ENCODE measurements at places on chromosomes 1 and 21.

DNA sequence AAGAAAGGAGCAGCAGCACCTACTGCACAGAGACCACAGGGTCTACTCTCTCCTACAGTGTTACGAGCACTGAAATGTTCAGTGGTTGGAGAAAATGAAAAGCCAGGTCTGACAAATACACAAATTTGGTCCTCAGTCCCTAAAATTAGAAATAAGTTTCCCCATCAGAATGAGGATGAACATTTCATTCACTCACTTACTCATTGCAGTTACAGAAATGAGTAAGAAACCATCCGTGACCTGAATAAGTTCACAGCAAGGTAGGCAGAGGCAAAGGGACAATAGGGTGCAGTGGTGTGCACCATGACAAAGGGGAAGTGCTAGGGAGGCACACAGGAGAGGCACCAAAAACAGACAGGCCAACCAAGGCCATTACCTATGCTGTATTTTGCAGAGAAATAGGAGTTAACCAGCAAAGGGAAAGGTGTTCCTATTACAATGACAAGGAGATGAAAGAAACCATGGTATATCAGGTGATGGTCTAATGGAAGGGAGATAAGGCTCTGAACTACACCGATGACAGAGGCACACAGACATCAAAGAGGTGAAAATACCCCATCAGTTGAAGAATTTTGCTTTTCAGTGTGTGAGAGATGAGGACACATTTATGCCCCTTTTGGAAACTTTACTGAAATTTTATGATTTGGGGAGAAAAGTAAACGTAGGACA lies 29.4 kb downstream of the VAV3 start:
- DNase-seq = no peak

GRCh38 chr1:32870615-32871363 lies at the start of gene FNDC5:
Gene FNDC5, minus strand, starts transcription at chr1:32870912.
- no peak for DNase-seq

- no peak for DNase-seq
Measured at GRCh38 chr1:235746245-235746644, 96.7 kb upstream of the GNG4 start.

DNA sequence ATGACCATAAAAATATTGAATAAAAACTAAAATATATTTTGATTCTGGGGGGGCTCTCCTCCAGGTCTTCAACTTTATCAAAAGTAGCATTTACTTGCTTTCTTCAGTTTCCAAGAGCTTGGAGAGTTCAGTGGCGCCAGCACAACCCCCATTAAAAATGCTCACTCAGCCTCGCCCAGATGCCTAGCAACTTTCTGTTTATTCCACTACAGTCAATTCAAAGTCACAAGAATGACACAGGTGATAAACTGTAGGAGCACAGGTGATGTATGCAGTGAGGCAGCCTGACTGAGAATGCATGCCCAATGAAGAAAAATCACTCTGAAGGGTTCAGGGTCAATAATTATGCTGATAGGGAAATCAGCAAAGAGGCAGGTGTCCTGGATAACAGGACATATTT lies 159.4 kb upstream of the ATP1B1 start:
- DNase-seq = no peak

- DNase-seq = no peak
Measured at GRCh38 chr1:7783178-7783711, 846 bp upstream of the PER3 start.

DNA sequence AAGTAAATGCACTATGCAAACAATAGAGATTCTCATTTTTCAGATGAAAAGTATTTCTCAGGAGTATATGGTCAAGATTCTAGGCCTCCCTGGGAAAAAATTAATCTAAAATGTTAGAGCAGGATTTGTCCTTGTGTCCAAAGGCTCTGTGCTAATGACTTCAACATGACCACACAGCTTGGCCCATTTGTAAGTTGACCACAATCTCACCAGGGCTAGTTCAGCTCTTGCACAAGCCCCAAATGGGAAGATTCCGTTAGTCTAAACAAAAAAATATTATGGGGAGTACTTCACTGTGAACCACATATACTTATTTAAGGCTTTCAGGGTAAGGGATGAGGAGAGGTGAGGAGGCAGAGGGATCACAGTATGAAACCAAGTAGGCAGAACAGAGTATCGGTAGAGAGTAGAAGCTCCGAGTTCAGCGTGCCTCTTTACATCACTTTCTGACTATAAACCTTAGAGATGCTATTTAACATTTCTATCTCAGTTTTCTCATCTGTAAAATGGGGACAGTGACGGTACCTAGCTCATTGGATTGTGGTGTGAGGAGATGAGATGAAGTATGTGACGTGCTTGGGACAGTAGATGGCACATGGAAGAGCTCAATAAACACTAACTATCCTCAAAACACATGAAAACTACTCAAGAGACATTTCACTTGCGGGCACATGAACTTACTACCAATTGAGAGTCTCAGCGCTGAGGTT lies 37.8 kb upstream of the CTTNBP2NL start:
- DNase-seq = no peak

- DNase-seq = no peak
Measured at GRCh38 chr1:109357616-109358015, 40.1 kb downstream of the SORT1 start.

DNA sequence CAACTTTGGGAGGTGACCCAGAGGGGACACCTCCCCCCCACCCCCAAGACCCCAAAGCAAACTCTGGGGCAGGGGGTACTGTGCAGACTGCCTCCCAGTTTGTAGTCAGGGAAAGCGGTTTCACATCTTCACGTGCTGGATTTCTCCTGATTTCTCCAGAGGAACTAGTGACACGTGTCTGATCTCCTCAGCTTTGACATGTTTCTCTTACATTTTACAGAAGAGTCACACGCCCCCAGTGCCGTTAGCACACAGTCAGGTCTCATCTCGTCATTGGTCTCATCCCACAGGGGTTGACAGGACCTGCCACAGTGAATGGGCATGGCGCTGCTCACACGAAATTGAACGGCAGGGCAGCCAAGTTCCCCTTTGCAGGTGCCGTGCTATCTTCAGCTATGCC lies 11.8 kb downstream of the PDPN start:
- no peak for DNase-seq

GRCh38 chr1:57986432-57986831 lies 560.1 kb downstream of the OMA1 start:
- DNase-seq = no peak

DNA sequence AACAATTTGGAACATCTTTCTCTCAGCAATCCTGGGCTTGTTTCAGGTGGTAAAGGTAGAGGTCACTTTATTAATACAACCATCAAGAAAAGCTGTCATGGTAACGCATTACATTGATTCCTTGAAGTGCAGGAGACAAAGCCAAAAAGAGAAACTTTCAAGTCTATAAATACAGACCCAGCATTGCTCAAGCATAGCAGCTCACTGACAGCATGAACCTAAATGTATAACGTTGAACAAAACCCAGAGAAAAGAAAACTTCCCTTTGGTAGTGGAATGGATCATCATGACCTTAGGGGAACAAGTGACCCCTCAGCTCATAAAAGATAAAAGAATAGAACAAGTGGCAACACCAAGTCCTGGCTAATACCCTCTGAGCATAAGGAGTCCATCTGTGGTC lies 332.2 kb downstream of the NTNG1 start:
- DNase-seq = no peak

DNA sequence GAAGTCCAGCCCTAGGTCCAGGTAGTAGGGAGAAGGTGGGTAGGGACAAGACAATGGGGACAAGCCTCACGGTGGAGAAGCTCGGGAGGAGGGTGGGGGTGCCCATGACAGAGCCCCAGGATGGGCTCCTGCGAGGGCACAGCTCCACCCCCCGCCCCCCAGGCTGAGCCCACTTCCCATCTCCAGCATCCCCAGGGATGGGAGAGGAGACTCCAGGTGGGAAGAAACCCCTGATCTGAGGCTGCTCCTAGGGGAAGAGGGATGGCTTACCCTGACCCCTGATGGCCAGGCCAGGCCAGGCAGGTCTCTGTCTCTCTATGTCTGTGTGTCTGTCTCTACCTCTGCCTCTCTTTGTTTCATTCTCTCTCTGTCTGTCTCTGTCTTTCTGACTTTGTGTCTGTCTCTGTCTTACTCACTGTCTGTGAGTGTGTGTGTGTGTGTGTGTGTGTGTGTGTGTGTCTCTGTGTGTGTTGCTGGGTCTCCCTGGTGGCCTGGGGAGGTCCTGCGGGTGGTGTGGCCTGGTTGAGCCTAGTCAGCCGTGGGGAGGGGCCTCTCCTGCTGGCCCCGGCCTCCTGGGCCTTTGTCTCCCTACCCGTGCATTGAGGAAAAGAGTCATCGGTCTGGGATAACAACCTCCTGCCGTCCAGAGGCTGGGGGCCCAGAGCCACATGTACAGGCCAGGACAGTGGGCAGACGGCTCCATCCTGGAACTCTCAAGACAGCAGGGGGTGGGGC lies 45.7 kb downstream of the WNT9A start:
- DNase-seq = no peak

DNA sequence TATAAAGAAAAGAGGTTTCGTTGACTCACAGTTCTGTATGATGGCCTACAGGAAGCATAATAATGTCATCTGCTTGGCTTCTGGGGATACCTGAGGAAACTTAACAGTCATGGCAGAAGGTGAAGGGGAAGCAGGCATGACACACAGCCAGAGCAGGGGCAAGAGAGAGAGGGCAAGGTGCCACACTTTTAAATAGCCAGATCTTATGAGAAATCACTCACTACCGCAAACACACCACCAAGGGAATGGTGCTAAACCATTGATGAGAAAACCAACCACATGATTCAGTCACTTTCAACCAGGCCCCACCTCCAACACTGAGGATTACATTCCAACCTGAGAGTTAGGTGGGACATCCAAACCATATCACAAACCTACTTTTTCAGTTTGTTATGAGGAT lies 245.9 kb upstream of the SGIP1 start:
- no peak for DNase-seq

Data from central memory CD4-positive, alpha-beta T cell (primary cell).